Renal pelvis (tissue), 12 donors: ENCODE measurements at places on chromosomes 6 and 20.

DNA sequence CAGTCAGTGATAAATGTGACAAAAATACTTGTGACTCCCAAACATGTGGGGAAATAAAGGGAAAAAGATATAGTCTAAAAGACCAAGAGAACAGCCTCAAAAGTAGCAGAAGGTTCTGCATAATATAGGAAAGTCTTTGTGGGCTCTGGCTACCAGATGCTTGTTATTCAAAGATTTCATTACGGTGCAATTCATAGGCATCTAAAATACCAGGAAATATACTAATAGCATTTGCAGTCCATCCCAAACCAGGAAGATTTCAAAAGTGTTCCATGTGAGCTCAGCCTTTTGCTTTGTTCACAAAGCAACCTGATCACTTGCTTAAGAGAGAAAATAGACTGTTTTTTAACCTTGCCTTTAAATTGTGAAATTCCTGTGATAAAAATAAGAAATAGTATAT is 506.7 kb upstream of the MARCKS start:
- no peak for DNase-seq

DNA sequence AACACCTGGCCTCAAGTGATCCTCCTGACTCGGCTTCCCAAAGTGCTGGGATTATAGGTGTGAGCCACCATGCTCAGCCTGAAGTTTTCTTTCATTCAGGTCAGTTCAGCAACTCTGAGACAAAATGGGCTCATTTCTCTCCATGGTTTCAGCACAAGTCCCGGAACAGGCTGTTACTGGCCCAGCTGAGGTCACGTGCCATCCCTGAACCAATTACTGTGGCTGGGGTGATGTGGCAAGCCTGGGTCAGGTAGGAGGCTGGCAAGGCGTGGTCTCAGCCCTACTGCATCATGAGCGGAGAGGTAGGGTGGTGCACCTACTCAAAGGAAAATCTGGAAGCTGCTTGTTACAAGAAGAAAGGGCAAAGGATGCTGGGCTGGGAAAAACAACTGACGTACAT is 326.4 kb downstream of the KIF16B start:
- no peak for DNase-seq

DNA sequence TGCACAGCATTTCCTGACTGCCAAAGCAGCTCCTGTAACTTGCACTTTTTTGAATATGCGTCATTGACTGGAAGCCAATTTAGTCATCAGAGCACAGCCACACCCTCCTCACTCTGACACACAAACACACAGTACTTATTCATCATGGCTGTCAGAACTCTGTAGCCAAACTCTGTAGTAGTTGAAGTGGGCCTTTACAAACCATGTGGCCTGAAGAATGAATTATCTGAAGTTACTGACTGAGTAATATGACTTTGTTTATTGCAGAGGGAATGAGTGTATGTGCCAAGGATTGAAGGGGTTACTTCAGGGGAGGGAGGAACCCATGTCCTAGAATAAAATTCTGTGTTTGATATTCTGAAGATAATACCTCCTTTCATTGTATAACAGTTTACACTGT is 102.7 kb downstream of the FIG4 start:
- peak; percentile 22 for DNase-seq

GRCh38 chr20:51473256-51473655 is 69.3 kb downstream of the NFATC2 start:
- DNase-seq: no peak

GRCh38 chr6:148146717-148147462 is 195.7 kb upstream of the SASH1 start:
- no peak for DNase-seq

GRCh38 chr6:90190752-90191395 is 105.8 kb downstream of the BACH2 start:
- DNase-seq: no peak

GRCh38 chr20:45346291-45346718 is 1.9 kb downstream of the SDC4 start:
- no peak for DNase-seq

DNA sequence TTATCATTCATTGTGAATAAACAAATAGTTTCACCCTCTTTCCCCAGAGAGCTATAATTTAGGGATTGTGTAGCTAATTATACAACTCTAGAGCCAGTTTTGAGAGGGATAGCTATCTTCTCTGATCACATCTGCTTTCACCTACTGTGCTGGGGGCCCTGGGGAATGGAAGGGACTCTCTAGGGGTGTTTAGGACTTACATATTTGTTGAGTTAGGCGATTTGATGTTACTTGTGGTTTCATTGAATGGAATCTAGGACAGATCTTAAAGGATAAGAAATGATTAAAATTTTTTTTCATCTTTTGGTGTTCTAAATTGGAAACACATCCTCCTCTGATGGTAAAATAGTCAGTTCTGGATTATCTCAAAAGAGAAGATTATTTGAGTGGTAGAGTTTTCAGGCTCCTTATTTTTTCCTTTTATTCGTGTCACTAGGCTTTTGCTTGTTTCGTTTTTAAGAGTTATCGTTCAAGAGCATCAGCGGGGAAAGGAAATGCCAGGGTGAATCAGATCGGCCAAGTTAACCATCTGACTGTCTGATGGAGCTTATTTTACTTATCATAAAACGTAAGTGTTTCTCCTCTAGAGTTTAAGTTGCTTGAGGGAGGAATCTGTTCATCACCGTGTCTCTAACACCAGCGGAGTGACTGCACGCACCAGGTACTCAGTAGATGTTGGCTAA is 236.7 kb downstream of the FARS2 start:
- no peak for DNase-seq

GRCh38 chr6:145090801-145091585 is 644.3 kb downstream of the EPM2A start:
- DNase-seq: no peak

GRCh38 chr20:21693322-21693721 is 12.1 kb upstream of the PAX1 start:
- DNase-seq: no peak

DNA sequence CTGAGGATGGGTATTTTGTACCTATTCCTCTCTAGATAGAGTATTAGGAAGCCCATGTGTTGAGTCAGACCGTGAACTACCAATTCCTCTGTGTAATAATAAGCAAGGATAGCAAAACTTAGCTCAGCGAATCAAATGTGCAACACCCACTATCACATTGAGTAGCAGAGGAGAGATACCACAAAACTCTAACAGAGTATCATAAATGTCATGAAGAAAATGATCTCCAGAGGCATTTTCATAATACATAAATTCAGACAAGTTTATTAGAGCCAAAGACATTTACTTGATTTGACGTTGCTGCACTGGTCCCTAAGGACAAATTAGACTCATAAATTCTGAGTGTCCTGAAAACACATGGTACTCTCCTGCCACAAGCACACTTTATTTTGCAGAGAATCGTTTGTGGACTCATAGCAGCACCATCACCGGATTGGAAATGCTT is 245.2 kb downstream of the HAO1 start:
- DNase-seq: no peak
